ENCODE measurements at places on chromosomes 4 and X. TPM values are rescaled to one million over a fixed set of nuclear protein-coding genes. Genes with fewer than 3 reads are reported as not detected.
A peak's percentile ranks its signal among the peaks of the same experiment; 100 is the strongest.

- peak; percentile 83 for DNase-seq
These were observed 20.2 kb upstream of the TMEM184C start for GRCh38 chr4:147596981-147597380.

DNA sequence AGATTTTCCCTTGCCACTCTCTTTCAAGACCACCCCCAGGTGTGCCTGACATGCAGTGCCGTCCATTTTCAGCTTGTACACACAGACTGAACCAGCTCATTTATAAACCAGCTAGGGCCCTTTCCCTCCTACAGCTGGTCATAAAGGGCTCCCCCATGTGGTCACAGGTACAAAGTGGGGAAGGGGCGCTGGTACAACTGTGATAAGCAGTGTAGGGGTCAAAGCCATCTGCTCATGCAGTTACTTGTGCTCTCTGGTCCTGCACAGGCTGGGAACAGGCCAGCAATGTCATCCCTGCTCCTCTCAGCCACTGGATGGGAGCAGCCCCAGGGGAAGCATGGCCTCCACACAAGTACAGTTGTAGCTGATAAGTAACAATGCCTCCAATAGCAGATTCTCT lies 20.6 kb downstream of the GABRQ start:
- no peak for DNase-seq

DNA sequence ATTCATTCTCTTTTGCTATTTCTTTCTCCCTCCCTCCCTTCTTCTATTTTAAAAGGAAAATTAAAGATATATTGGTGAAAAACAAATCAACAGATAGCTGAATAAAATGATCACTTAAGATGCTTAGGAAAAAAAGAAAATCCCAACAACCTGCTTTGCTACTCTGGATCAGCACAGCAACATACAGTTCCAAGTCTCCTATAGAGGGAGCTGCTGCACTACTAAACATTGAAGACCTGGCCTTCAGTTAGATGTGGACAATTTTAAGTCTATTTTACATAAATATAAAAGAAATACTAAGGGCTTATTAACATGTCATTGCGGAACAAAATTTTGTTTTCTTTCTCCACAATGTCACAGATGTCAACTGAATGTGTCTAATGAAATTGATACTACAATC lies 226.4 kb downstream of the MAGEB5 start:
- DNase-seq = no peak

- no peak for DNase-seq
These were observed 42.5 kb upstream of the KCNIP4 start for GRCh38 chr4:21991050-21991449.

- DNase-seq = no peak
These were observed 26.8 kb upstream of the SOD3 start for GRCh38 chr4:24768604-24769003.

- DNase-seq = no peak
These were observed 28.8 kb upstream of the TRPC3 start for GRCh38 chr4:121980643-121981042.

- DNase-seq = no peak
These were observed 42.2 kb upstream of the NKRF start for GRCh38 chrX:119648421-119648775.

- no peak for DNase-seq
These were observed 1.8 kb downstream of the SEPTIN6 start for GRCh38 chrX:119690921-119691716.

DNA sequence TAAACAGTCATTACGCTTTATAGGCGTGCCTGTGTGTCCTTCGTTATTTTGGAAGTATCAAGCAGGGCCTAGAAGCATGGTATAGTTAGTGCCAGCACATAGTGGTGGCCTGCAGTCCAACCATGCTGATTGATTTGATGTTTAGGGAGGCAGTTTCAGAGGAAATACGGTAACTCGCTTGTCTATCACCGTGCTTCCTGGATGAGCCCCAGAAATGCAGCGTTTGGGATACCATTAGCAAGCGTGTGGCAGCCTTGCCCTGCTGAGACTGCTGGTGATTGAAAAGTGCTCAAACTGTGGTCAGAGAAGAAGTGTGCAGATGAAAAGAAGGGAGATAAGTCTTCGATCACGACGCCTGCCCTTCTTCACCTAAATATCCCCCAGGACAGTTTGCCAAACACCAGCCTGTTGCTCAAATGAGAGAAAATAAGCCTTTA lies 158.4 kb downstream of the CHIC2 start:
- no peak for DNase-seq

- DNase-seq = no peak
These were observed 36.7 kb downstream of the DIAPH2 start for GRCh38 chrX:96721354-96721753.

GRCh38 chr4:169621731-169622492 lies 1.5 kb downstream of the CLCN3 start:
- peak; percentile 38 for DNase-seq

DNA sequence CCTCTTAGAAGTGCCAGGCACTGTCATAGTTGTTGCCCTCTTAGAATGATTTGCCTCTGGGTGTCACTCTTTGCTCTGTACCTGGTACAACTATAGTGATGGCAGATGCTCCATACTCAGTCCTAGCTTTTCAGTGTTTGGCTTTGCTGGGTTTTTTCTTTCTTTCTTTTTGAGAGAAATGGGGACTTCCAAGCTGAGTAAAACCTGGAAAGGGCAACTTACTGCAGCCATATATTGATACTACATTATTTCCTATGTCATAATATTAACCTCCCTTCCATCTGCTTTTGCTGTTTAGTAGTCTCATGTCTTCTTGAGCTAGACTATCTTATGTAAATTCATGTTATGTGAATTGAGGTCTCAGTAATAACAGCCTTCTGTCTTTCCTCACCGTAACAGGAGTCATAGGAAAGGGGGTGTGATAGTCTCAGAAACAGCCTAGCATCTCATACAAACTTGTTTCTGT lies 49.0 kb downstream of the NIPAL1 start:
- DNase-seq = no peak

- DNase-seq = no peak
These were observed 1623.2 kb downstream of the RPA4 start for GRCh38 chrX:98506907-98507306.

GRCh38 chrX:41561045-41561444 lies 113.9 kb downstream of the NYX start:
- DNase-seq = no peak

DNA sequence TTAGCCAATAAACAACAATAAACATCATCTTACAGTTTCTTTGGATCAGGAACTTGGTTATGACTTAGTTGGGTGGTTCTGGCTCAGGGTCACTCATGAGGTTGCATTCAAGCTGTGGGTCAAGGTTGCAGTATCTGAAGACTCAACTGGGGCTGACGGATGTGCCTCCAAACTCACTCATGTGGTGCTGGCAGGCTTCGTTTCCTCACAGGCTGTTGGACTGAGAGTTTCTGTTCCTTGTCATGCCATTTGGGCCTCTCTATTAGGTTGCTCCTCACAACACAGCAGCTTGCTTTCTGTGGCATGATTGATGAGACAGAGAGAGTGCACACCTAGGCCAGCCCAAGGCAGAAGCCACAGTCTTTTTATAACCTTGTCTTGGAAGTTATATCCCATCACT lies 20.7 kb downstream of the FRMPD3 start:
- DNase-seq = no peak

GRCh38 chrX:106278951-106279350 lies 110.8 kb downstream of the PWWP3B start:
- DNase-seq = peak; percentile 60

DNA sequence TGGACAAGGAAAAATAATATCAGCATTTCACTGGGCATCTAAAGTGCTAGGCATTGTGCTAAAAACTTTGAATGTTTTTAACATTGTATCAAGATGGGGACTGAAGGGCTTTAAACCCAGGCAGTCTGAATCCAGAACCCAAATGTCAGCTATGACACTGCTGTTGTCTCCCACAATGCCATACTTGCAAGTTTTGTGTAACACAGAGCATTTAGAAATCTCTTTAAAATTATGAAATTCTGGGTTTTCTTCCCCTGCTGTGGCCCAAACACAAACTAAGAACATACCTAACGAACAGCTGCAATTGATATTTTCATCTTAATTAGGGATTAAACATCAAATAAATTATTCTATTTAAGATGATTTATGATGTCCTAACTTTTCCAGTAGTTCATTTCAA lies 66.8 kb upstream of the LSM6 start:
- no peak for DNase-seq

DNA sequence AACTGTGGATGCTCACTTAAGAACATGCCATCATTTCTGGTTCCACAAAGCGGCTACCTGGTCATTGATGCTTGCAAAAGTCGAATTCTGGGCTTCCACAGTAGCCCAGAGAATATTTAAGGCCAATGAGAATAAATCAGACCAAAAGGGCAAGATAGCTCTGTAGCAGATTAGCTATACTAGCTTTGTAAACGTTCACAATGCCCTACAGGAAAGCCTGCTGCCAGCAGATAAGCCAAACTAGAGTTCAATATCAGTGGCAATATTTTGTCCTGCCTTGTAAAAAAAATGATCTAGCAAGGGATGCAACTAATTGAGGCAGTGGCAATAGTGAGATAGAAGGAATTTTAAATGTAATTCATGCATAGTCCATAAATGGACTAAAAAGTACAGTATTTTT lies 387.7 kb upstream of the TEX13C start:
- DNase-seq = no peak

DNA sequence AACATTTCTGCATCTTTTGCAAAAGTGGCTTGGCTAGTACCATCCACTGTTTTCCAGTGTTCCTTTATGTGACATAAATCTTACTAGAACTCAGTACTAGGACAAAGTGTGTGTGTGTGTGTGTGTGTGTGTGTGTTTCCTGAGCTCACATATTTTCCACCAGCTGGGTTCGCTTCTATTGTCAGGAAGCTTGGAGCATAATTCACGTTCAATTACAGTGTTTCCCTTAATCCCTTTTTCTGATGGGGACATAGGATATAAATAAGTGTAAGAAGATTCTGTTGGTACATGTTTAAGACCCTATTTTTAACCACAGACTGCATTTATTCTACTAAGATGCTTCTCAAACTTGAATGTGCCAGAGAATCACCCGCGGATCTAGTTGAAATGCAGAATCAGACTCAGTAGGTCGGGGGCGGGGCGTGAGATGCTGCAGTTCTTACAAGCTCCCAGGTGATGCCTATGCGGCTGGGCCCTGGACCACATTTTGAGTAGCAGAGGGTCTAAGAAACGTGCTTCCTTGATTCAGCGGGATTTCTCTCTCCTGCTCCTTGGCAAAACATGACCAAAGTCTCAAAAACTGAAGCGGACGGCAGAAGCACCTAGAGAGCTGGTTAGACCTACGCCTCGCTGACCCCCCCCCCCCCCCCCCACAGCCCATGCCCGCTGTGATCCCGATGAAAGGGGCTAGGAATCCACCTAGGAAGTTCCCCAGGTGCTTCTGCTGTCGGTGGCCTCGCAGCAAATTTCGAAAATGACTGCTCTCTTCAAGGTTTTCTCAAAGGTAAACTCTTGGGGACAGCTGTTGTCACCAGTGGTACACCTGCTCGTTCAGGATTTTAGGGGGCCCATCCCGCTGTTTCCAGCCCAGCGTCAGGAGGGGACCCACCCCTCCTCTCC lies 797 bp downstream of the CD99L2 start:
- peak; percentile 19 for DNase-seq

- no peak for DNase-seq
These were observed 86.5 kb upstream of the RPL34 start for GRCh38 chr4:108533876-108534275.

DNA sequence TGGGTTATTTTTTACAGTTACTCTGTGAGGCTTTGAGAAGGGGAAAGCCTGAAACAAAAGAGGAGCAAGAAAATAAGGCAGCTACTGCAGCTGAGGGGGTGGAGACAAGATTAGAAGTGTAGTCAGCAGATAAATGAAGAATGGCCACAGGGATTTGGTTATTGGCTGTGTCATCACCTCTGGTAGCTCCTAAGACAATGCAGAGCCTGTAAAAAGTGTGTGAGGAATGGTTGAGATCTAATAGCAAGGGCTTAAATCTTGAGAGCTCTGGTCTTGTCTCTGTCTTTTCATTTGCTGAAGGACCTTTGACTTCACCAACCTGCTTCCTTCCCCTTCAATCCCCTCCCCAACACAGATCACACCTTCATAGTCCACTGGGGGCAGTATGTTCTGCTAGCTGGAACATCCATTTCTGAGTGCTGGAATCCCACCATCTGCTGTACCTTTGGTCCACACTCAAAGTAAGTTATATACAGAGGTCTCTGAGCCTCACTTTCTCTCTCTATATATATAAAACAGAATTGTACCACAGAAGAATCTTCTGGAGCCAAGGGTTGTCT lies 213.7 kb upstream of the ZIC3 start:
- DNase-seq = no peak

DNA sequence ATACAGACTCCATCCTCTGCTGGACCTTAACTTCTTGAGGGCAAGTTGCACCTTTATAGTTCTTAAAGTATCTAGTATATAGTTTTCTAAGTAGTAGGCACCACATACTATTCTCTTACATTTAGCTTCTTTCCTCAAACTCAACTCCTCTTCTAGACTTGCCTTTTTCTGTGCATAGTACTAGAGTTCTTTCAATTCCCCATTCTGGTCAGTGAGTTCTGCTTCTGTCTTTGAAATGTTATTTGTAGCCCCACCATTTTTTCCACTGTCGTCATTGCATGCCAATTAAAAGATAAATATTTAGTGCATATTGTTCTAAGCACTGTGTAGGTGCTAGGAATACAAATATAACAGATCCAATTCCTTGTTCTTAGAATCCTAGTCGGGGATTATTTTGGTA lies 31.6 kb downstream of the CDKL5 start:
- no peak for DNase-seq

DNA sequence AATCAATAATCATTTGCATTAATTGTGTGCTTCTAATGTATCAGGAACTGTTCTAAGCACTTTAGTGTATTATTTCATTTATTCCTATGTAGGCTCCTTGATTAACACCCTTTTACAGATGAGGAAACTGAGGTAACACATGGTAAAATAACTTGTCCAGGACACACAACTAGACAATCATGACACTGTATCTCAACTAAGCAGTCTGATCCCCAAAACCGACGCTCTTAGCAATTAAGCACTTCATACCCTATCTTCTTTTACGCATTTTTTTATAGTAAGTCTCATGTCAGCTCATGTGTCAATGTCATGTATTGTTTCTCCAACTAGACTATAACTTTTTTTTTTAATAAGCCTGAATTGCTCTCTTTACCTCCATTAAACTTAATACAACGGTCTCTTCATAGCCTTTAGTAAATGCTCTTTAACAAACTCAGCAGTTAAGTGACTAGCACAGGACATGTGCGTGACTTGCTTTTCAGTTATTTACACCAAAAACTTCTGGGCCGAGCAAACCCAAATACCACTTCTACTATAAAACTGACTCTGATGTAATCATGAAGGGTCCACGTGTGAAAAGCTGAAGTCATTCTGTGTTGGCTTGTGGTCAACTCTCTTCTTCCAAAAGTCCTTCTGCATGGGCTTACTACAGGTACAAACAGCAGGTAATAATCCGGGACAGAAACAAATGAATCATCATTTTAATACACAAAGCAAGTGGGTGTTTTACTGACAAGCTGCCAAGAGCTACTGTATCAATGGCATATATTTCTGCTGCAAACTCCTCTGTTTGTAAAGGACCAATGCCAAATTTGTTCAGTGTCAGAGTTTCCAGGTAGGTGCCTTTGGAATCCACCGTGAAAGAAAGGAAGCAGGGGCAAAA lies 7.9 kb upstream of the AMBN start:
- peak; percentile 32 for DNase-seq

GRCh38 chrX:71160475-71160874 lies 15.8 kb downstream of the NLGN3 start:
- no peak for DNase-seq

The BGN gene
- total RNA-seq = 0.33 TPM

The CSAG1 gene
- total RNA-seq = 33.2 TPM

The PDLIM3 gene
- 3.3 TPM for total RNA-seq

The EREG gene
- total RNA-seq = 0.46 TPM

The HTR2C gene
- total RNA-seq = 0.33 TPM

The HAND2 gene
- not detected for total RNA-seq

The STBD1 gene
- 1.8 TPM for total RNA-seq

The CXorf65 gene
- total RNA-seq = not detected

The KLHL13 gene
- not detected for total RNA-seq

The AKAP4 gene
- not detected for total RNA-seq

All from PC-9 (cell line).